Fibroblast of skin of scalp (primary cell): ENCODE measurements at places on chromosomes 4 and X.

GRCh38 chr4:1187182-1187581 lies 14.8 kb upstream of the SPON2 start:
- DNase-seq = no peak

GRCh38 chr4:105248613-105249012 lies 101.9 kb downstream of the TET2 start:
- DNase-seq = no peak

DNA sequence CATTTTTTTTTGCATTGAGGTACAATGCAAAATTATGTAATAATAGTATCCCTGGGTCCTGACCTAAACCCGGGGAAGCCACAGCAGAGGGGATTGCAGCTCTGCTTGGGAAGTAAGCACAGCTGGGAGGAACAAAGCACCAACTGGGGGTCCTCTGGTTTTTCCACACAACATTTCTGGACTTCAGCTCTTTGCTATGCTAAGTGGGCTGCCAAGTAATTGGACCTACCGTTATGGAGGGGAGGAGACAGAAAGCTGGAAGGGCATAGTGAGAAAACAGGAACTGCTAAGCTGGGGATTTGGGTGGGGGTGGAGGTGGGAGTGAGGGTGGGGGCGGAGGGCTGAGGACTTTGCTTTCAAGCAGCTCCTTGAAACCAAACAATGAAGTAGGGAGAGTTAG lies 183.3 kb downstream of the ZIC3 start:
- DNase-seq = no peak

- DNase-seq = no peak
These were observed 7.0 kb upstream of the FGFBP1 start for GRCh38 chr4:15945516-15945915.

GRCh38 chr4:8387615-8388527 lies 52.7 kb downstream of the ACOX3 start:
- no peak for DNase-seq

- no peak for DNase-seq
These were observed 113.4 kb downstream of the TBL1X start for GRCh38 chrX:9578083-9578779.
